Right forelimb (tissue), 1 donor: ENCODE measurements at places on chromosomes 1 and 21.

DNA sequence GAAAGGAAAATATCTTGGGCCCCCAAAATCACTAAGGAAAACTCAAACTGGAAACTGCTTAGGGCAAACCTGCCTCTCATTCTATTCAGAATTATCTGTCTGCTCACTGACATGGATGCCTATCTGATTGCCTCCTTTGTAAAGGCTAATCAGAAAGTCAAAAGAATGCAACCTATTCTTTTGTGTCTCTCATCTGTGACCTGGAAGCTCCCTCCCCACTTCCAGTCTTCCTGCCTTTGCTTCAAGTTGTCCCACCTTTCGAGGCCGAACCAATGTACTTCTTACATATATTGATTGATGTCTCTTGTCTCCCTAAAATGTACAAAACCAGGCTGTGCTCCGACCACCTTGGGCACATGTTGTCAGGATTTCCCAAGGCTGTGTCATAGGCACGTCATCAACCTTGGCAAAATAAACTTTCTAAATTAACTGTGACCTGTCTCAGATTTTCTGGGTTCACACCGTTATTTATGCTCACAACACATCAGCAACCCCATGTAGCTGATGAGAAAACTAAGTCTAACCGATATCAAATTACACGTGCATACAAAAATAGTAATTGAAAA is 302.3 kb upstream of the NRIP1 start:
- DNase-seq = no peak

DNA sequence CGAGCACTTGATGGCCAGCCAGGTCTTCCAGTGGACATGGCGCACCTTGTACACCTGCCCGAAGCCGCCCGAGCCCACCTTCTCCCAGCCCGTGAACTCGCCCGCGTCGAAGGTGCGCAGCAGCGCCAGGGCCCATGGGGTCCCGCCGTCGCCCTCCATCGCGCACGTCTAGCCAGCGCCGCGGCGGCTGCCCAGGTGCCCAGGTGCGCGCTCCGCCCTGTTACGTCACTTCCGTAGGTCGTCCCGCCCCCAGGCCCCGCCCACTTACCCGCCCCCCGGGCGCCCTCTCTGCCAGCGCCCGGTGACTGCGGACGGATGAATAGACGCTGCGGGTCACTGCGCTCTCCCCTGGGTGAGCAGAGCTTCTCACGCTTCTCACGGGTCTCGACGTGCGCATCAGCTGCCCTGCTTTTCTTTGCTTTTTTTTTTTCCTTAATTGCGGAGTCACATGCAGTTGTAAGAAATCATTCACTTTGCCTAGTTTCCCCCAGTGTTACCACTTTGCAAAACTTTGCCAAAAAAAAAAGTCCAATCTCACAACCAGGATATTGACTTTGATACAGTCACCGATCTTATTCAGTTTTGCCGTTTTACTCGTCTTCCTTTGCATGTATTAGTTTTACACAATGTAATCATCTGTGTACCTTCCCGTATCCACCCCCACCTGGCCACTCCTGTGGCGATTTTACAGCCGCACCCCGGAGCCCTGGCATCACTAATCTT is at the start of gene RIPK4:
Gene RIPK4 (minus strand): TSS at position 170 of the 723 bp plus-strand sequence. CDS start 11 bp downstream, at position 159.
- no peak for DNase-seq

GRCh38 chr1:53511933-53512806 is 53.0 kb downstream of the DMRTB1 start:
- DNase-seq = peak; percentile 67

- peak; percentile 78 for DNase-seq
These were observed at the start of gene G0S2 for GRCh38 chr1:209674957-209675564. TSS of gene G0S2 (plus strand) at chr1:209675412. CDS start at chr1:209675685, 273 bp downstream.

DNA sequence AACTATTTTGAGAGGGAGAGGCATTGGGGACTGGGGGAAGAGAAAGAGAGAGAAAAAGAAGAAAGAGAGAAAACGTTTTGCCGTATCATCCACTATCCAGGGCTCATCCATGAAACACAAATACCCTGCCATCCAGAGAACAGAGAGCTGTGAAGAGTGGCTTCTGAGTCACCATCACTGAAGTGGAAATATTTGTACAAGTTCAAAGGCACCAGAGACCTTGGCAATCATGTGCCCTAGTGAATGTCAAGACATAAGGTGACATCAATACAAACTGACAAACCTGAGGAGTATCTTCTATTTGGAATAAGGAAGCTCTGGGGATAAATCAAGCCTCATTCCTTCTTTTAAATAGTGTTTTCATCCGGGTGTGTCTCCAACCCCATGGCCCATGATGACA is 197.2 kb upstream of the PROX1 start:
- DNase-seq = no peak

- no peak for DNase-seq
These were observed 24.3 kb upstream of the KCNE1 start for GRCh38 chr21:34536311-34536710.
